Fibroblast of the aortic adventitia (primary cell): ENCODE measurements at places on chromosomes 5 and 9.

DNA sequence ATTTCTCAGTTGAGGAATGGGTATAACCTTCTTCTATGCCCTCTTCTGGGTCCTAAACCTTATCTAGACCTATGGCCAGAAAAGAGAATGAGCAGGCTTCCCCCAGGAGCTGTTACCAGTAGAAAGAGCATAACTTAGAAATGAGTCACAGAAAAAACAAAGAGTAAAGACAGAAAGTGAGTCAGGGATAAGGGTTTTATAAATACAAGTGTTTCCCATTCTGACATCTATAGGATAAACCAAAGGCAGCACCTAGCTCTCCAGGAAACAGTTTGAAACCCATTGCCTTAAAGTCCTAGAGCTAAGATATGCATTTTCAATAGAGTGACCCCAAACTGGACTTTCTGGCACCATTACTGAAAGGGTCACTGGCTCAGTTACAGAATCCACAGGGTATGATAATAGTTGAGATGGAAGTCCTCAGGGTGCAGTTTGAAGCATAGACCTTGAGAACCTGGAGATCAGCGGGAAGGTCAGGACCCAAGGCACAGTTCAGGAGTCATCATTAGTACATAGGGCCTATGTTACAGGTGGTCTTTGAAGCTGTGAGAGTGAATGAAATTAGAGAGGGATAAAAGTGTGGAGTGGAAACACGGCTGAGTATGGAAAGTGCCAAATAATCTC, 42.7 kb upstream of the LIFR start:
- DNase-seq: peak; percentile 80

DNA sequence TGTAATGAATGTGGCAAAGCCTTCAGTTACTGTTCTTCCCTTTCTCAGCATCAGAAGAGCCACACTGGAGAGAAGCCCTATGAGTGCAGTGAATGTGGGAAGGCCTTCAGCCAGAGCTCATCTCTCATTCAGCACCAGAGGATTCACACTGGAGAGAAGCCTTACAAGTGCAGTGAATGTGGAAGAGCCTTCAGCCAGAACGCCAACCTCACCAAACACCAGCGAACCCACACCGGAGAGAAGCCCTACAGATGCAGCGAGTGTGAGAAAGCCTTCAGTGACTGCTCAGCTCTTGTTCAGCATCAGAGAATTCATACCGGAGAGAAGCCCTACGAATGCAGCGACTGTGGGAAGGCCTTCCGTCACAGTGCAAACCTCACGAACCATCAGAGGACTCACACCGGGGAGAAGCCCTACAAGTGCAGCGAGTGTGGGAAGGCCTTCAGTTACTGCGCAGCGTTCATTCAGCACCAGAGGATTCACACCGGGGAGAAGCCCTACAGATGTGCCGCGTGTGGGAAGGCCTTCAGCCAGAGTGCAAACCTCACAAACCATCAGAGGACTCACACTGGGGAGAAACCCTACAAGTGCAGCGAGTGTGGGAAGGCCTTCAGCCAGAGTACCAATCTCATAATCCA, 6.8 kb downstream of the RPL12 start:
- DNase-seq: no peak

DNA sequence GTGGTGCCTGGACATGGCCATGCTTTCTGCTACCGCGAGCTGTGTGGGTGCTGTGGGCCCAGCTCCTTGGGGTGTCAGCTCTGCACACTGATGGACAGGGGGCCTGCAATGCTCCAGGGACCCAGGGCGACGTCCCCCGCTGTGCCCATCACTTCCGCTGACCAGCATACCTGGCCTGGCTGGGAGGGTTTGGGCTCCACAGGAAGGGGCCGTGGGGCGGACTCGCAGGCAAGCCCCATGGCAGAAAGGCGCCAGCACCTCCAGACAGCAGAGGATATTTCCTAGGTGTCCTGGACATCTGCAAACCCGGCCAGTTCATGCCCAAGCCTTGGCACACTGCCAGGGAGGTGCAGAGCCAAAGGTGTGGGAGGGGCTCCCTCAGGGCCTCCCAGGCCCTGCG, 295.8 kb upstream of the IRX4 start:
- DNase-seq: no peak

DNA sequence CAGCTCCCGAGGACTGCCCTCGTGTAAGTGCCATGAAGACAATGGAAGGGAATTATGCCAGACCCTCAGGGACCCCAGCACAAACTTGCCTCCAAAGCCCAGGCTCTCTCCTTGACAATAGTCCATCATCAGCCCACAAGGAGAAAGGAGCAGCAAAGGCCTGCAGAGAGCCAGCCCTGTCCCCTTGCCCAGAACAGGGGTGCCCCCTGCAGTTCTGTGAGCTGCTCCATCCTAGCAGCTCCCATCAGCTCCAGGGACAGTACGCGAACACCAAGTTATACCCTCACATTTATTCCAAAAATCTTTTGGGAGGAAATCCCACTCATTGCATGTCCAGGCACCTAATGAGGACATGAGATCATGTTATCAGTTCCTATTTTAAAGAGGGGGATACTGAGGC, 11.1 kb downstream of the BARX1 start:
- no peak for DNase-seq

DNA sequence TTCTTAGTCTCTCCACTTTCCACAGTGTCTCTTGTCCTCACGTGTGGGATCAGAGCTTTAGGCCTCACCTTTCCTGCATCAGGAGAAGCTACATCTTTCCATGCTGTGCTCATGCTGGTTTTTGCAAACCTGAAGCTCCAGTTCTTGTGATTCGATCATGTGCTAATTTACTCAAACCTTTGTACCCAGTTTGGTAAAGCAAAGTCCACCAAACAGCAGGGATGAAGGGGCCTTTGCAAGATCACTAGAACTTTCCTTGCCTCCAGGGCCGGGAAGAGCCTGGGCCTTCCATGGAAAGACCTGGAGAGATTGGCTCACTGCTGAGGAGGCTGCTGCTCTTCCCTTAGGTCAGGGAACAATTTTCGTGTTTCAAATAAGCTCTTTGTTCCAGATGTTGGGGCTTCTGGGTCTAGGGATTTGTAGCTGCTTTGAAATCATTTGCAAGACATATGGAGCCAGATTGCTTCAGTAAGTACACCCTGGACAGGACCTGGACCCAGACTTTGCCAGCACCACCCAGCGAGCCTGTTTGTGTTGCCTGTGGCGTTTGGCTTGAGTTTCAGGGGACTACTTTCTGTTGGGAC, 18.7 kb upstream of the SPATA31E1 start:
- no peak for DNase-seq

- no peak for DNase-seq
These were observed 32.1 kb downstream of the PRUNE2 start for GRCh38 chr9:76873821-76874220.

DNA sequence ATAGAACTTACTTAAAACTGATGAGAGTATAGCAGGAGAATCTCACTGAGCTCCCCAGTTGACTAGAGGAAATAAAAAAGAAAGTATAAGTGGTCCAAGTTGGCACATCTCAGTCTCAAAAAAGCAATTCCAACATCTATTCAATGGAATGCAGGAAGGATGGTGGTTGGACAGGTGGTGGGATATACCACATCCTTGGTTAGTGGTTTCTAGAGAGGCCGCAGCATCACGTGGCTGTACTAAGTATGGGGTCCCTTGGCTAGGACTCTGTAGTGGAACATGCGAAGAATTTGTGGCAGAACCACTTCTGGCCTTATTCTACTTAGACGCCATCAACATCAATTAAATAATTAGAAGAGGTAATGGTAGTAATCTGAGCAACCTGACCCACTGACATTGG, 232.4 kb downstream of the SAXO1 start:
- no peak for DNase-seq

- DNase-seq: no peak
These were observed 20.8 kb upstream of the DTWD2 start for GRCh38 chr5:119009131-119009530.

GRCh38 chr5:80054682-80055081, 19.5 kb downstream of the THBS4 start:
- no peak for DNase-seq

- DNase-seq: no peak
These were observed 115.1 kb upstream of the IRX4 start for GRCh38 chr5:1997640-1998347.

GRCh38 chr5:6832994-6833393, 119.8 kb downstream of the TENT4A start:
- DNase-seq: no peak

GRCh38 chr5:60101573-60101972, 208.0 kb upstream of the PDE4D start:
- no peak for DNase-seq

GRCh38 chr5:112396430-112396829, 22.6 kb downstream of the EPB41L4A start:
- no peak for DNase-seq
